ENCODE measurements at places on chromosomes 3 and 15.
A peak's percentile ranks its signal among the peaks of the same experiment; 100 is the strongest.

DNA sequence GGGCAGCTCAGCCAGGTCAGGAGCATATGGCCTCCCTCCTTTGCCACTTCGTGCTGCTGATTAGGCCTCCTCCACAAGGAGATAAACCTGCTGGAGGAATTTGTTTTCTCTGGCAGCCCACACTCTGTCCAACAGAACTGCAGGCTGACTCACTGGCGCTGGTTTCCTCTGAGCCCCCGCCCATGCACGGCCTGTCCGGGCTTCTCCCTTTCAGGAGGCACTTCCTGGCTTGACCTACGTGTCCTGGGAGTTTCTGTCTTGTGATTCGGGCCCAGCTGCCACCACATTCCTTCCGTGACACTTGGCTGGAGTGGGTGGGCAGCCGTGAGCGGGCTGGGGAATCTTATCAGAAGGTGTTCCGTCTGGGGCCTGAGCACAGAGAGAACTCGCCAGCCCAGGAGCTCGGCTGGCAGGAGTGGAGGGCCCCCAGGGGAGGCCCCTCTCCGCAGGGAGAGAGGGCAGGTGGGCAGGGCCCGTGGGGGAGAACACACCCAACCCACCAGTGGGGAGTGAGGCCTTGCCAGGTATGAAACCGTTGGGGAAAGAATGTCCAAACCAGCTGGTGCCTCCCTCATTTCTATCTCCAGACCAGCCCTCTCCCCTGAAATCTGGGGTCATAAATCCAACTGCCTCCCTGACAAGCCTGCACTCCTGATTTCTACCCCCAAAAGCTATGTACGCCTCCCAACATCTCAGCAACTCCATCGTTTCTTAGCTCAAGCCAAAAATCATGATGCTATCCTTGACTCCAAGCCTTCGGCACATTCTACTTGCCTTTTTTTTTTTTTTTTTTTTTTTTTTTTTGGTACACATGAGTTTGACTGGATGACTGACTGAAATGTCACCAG lies 110.6 kb upstream of the MEF2A start:
- peak; percentile 42 for DNase-seq

DNA sequence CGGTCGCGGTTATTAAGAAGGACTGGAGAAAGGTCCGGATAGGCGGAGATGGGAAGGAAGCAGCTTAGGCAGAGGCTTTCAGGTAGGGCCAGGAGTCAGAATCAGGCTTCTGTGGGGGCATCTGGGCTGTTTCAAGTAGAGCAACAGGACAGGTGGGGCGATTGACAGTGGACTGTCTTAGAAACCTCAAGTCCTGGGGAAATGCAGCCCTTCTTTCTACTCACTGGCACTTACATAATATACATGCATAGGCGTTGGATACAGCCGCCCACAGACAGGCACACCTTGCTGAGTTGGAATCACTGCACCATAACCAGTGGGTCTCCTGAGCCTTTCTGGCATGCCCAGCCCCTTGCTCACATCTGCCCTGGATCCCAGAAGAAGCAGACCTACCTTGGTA lies 730 bp downstream of the MYD88 start:
- no peak for DNase-seq

- no peak for DNase-seq
Observed at GRCh38 chr15:57455929-57456328, 79.6 kb downstream of the CGNL1 start.

DNA sequence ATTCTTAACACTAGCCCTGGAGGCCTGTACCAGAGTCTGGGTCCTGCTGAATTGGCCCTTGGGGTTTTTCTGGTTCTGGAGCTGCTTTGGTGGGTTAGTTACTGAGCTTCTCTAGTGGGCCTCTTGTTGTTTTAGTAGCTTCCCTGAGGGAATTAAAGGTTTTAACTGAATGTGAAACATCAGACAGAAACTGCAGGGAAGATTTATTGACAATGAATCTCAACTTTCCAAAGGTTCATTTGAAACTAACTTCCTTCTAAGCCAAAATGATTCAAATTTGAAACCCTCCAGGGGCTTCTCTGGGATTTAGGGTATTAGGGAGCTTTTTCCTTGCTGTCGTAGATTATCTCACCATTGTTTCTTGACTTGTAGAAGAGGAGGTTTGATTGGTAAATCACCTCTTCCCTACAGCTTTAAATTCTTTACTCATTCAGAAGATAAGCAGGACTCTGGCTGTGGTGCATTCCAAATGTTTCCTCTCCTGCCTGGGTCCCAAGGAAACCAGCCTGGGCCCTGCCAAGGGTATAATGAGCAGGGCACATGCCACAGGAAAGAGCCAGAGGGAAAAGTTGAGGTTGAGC lies 71.0 kb downstream of the TP63 start:
- peak; percentile 2 for DNase-seq

Measured in H7 (cell line).